ENCODE measurements at places on chromosomes 2 and 18.

GRCh38 chr2:190477661-190478454, 56.7 kb downstream of the NEMP2 start:
- DNase-seq: no peak

DNA sequence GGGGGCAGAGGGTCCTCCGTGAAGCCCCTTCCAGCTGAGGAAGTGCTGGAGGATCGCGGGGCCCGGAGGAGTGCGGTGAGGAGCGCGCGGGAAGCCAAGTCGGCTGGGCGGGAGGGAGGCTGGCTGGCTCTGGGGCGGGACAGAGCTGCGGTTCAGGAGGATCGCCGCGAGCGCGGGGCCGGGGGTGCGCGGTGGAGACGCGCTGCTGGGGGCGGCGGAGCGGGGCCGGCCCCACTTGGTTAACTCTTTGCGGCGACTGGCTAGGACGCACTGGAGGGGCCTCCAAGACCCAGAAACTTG, 464 bp downstream of the CYBRD1 start:
- no peak for DNase-seq

- no peak for DNase-seq
These were observed 56.4 kb upstream of the ITGB6 start for GRCh38 chr2:160256507-160256906.

GRCh38 chr2:223909001-223909741, 36.0 kb downstream of the WDFY1 start:
- DNase-seq: peak; percentile 24

DNA sequence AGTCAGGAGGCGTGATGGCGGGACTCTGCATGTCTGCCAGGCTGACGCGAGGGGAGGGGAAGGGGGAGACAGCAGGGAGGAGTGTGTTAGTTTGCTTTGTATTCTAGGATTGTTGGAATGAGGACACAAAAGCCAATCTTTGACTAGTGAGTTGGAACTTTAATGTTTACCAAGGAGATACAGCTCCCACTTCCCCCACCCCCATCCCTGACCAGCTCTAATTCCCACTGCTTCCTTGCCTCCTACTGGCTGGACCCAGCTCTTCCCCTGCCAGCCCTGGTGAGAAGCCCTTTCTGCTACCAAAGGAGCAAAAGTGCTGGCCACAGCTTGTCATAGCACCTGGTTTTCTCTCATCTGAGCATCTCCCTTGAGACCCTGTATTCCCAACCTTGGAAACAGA, 84.5 kb downstream of the CELF4 start:
- no peak for DNase-seq

GRCh38 chr18:50240080-50240563, 26.2 kb downstream of the CFAP53 start:
- peak; percentile 4 for DNase-seq

GRCh38 chr18:77127769-77128671, 4.6 kb downstream of the MBP start:
- DNase-seq: peak; percentile 90

DNA sequence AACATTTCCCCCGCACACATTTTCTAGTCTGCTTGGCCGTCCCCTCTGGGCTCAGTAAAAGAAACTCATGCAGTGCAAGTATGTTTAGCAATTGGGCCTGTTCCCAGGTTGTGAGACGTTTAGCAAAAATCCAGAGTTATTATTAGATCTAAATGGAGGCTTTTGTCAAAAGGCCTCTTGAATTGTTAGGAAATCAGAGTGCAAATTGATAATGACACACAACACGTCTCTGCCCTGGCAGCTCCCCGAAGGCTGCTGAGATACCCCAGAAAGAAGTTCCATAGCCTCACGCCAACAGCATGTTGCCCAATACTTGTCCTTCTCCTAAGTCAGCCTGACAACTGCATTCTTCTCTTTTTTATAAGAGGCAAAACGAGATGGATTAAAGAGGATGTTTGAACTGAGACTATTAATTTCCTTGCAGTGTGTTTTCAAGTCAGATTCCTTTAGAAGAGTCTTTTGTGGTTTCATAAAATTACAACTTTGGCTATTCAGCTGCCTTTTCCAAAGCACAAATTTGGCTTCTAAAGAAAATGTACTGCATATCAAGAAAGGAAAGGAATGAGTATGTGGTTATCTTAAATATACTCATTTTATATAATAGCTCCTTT, 202.2 kb downstream of the TRIB2 start:
- peak; percentile 58 for DNase-seq

DNA sequence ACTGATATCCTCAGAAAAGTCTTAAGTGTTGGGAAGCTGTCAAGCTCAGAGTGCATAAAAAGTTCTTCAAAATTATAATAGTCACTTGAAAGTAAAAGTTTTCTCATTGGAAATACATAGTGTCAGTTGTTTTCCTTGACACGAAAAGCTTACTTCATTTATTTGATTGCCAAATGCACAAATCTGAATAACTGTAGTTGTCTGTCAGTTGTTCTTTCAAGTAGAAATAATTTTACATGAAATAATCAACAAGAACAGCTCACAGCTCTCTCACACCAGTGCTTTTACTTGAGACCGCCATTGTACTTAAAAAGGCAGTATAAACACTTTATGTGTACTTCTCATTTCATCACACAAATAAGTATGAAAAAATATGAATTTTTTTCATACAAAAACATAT, 163.3 kb upstream of the NXPH2 start:
- no peak for DNase-seq

DNA sequence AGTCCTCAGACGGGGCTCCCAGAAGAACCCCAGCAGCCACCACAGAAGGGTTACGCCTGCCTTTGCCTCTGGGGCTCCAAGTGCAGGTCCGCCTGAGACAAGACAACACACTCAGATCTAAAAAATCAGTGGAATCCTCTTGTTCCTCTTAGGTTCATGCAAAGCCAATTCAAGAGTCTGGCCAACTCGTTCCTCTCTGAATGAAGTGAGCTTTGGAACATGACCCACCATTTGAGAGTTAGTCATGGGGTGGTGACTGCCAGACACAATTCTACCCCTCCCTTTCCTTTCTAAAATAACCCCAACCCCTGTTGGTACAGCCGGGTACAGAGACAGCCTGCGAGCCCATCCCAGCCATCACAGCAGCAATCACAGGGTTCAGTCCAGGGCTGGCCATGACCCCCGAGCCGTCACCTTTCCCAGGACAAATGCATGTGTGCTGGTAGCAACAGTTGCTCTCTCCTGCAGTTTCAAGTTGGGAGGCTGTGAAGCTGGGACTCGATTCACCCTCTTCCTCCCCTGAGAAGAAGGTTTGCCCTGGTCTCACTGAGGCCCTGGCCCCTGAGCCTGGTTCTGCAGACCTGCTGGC, 183.1 kb upstream of the SH3BP4 start:
- DNase-seq: no peak

DNA sequence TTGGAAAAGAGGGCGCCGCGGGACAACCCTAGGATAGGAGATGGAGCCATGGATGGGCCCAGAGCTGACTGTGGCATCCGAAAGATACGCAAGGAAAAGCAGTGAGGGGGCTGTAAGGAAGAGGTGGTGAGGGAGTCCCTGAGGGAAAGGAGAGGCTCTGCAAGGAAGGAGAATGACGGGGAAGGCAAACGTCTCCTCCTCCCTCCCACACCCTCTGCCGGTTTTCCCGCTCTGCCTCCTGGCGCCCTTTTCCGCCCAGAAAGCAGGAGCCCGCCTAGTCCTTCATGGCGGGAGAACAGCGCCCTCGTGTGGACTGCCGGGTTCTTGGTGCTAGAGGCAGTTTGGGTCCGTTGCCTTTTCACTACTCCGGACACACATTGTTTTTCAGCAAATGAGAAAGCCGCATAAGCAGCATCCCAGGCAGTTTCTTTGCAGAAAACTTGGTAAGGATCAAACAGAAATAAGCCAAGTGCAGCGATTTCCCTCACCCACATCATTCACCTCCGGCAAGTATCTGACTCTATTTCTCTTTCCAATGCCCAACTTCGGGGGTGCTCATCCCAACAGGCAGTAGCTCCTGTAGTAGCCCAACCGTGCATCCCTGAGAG, 200.4 kb downstream of the INO80D start:
- peak; percentile 70 for DNase-seq

- DNase-seq: no peak
These were observed 18.4 kb upstream of the PRLH start for GRCh38 chr2:237547841-237548416.

- DNase-seq: no peak
These were observed 194.7 kb upstream of the TFPI start for GRCh38 chr2:187748958-187749357.

GRCh38 chr2:159968279-159968900, 94.0 kb downstream of the PLA2R1 start:
- peak; percentile 66 for DNase-seq

GRCh38 chr2:88810017-88810416, 118.5 kb downstream of the RPIA start:
- DNase-seq: no peak

GRCh38 chr2:79585701-79586433, 73.0 kb downstream of the CTNNA2 start:
- peak; percentile 37 for DNase-seq

GRCh38 chr18:72206814-72207213, 337.3 kb downstream of the CBLN2 start:
- DNase-seq: no peak

GRCh38 chr18:40855661-40856060, 1099.4 kb upstream of the PIK3C3 start:
- no peak for DNase-seq

DNA sequence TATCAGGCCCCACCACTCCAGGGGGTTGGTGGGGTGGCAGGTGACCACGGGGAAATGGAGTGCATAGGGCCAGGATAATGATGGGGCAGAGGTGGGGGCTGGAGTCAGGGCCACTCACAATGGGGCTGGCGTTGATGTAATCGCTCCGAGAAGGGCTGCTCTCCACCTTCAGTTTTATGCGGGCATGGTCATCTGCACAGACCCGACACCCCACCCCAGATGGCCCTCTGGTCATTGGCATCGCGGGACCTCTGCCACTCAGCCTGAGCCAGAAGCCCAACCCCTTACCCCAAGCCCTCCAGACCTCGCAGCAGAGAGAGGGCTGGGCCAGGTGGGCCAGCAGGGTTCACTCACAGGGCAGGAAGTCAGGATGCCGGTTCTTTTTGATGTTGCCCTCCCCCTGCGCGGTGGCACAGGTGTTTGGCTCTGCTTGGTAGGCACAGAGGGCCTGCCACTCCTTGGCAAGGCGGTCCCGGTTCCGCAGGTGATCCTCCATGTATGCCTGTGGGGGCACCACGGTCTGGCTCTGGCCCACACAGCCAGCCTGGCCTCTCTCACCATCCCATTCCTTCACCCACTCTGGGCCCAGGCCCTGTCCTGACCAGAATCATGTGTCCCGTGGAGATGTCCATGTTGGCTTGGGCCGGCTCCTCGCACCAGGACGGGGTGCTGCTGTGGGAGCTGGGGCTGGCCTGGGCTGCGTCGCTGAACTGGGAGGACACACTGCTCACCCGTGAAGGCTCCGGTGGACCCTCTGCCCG, 12.4 kb downstream of the PTPRN start:
- DNase-seq: no peak

DNA sequence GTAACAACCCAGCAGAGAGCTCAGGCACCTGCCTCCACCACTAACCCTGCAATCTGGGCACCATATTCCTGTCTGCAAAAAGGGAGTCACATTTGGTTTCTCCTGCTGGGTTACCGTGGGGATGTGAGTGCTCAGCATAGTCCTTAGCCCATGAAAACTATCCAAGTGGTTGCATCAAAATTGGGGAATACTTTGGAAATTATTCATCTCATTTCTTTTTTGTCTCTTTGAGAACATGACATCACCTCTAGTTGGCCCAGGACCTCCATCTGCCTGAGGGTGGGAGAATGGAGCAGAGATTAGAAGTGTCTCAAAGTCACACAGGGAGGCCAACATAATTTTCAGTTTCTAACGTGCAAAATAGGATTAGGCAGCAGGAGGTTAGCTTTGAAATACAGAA, 19.3 kb upstream of the SPP2 start:
- no peak for DNase-seq

GRCh38 chr2:46181789-46182530, 115.2 kb upstream of the EPAS1 start:
- no peak for DNase-seq

DNA sequence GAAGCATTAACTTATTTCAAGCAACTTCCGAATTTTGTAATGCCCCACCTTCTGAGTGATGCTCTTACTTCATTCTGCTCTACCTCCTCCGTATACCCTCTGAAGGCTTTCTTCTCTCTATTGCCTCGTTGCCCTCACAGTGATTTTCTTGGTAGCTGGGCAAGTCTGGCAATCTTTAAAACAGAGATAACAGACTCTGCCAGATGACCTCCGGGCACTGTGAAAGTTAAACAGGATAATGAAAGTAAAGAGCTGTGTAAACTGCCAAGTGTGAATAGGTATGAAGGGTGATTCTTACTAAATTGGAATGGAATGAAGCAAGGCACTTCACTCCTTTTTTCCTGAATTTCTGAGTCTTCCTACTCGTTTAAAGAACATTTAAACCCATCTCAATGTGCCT, 207.3 kb upstream of the GYPC start:
- no peak for DNase-seq

DNA sequence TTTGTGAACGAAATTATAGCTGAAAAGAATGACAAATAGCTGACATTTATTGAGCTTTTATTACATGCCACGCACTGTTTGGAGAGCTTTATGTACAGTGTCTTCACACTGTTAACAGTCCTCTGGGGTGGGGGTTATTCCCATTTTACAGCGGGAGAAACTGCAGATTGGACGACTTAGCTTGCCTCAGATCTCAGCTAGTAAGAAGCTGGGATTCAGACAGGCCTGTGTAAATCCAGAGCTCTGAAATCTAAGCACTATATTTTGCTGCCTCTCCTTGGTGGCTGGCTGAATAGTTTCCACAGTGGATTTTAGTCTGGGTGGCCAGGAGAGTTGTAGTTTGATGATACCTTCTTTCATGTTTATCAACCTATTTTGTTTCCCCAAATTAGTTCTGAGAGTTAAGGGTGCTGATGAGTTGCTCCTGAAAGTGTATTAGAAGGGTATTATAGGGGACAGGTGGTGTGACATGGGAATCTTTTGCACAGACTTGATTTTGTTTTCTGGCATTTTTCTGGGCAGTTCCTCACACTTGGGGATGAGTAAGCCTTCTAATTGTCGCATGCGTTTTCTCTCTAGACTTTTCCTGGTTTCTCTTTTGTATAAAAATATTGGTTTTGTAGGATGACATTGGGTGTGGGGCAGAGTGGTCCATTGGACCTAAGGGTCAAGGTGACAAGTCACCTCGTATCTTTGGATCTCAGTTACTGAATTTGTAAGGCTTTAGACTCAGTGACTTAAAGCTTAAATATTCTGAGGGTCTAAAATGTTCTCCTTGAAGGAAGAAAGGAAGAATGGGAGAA, 1.5 kb downstream of the ACSL3 start:
- peak; percentile 60 for DNase-seq

GRCh38 chr18:24947521-24948305, 404.3 kb downstream of the ZNF521 start:
- DNase-seq: no peak

- DNase-seq: no peak
These were observed 13.9 kb downstream of the IL37 start for GRCh38 chr2:112924821-112925220.

GRCh38 chr18:6994771-6995430, 122.7 kb downstream of the LAMA1 start:
- DNase-seq: peak; percentile 14

- DNase-seq: no peak
These were observed 67.4 kb downstream of the MEP1B start for GRCh38 chr18:32257084-32257785.
